ENCODE measurements at places on chromosomes 1 and 21.

DNA sequence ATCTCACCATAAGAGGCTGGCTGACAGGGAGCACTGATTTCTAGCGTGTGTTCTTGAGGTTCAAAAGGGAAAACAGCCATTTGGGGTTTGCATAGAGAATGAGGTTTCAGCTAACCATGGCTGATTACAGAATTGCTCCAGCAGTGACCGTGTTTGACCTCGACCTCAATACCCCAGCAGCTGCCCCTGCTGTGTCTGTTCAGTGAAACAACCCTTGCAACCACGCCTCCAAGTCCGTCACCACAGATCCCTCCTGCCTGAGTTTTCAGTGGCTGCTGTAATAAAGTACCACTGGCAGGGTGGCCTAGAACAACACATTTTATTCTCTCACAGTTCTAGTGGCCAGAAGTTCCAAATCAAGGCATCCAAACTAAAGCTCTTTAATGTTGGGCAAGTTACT, 147.7 kb downstream of the HUNK start:
- DNase-seq = no peak

DNA sequence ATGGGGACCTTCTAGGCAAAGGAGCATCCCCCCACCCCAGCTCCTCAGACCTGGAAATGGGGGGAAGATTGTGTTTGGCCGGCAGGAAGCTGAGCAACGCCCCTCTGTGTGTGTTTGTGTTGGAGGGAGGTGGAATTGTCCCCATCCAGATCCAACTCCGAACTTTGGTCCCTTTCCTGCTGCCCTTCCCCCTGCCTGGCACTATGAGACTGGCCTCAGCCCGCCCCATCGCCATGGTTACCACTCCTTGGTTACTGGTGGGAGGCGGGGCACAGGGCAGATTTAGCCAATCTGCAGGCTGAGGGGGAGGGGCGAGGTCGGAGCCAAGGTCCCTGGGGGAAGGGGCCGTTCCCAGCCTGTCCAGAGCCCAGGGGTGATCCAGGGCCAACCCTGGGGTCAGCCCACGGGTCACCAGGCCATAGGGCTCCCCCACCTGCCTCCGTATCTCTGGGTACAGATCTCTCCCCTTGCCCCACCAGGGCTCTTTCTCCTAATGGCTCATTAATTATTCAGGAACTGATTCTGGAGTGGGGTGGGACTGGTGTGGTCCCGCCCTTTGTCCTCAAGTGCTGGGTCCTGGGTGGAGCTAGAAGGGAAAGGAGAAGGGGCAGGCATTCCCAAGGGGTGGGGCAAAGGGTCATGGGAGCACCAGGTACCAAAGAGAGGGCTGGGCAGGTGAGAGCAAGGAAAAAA, 15.2 kb downstream of the PTPRF start:
- no peak for DNase-seq

- no peak for DNase-seq
These were observed 5.2 kb downstream of the PPFIA4 start for GRCh38 chr1:203031467-203031866.

- no peak for DNase-seq
These were observed 79.6 kb downstream of the PROX1 start for GRCh38 chr1:214067397-214067796.

DNA sequence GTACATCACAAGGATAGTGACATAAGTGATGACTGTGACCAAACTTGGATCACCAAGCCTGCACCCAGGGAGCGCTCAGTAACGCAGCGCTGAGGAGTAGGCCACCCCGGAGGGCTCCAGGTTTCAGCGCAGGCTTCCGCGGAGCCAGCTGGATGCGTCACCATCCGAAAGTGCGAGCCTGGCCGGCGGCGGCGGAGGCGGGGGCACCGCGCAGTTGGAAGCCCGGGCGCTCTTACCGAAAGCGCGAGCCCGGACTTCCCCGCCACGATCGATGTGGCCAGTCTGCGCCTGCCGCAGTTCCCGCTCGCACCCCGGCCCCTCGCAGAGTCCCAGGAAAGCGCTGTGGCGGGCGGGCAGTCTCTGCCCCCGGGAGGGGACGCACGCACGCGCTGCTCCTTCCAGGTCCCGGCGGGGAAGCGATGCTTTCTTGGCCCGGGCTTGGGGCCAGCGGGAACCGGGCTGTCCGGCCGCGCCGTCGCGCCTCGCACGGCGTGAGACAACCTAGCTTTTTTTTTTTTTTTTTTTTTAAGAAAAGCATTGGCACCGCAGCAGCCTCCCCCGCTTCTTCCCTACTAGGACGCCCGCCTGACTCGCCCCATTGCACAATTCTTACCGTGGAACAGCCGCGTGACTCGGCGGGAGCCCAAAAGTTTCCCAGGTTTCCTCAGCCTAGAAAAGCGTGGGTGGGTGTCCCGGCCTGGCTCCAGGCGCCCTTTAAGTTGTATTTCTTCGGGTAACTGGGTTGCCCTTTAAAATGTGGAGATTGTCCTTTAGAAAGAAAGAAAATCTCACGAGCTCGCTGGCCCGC, 36.4 kb upstream of the JAK1 start:
- DNase-seq = peak; percentile 71

DNA sequence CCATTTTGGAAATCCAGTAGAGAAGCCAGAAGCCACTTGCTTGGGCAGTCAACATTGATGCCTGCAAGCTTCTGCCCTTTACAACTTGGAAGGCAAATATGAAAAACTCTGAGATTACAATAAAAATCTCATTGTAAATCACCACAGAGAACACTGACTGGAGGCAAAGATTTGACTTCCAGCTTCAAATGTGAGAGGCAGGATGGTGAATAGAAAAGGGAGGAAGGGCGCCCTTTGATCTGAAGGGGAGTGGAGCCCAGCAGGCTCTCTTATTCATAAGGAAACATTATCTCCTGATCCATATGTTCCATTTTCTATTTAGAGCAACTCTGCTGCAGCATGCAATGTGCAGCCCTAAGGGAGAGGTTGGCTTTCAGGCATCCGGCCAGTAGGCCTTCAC, 348.3 kb downstream of the AJAP1 start:
- no peak for DNase-seq

- no peak for DNase-seq
These were observed 885 bp downstream of the OR2T10 start for GRCh38 chr1:248596615-248597014.

GRCh38 chr1:108211014-108211413, 10.9 kb upstream of the SLC25A24 start:
- no peak for DNase-seq

- no peak for DNase-seq
These were observed 24.9 kb downstream of the ZC3H11B start for GRCh38 chr1:219587801-219588561.

- no peak for DNase-seq
These were observed 117.6 kb upstream of the ZNF678 start for GRCh38 chr1:227445746-227446145.

- DNase-seq = no peak
These were observed 7.1 kb upstream of the CLEC20A start for GRCh38 chr1:178503849-178504248.

DNA sequence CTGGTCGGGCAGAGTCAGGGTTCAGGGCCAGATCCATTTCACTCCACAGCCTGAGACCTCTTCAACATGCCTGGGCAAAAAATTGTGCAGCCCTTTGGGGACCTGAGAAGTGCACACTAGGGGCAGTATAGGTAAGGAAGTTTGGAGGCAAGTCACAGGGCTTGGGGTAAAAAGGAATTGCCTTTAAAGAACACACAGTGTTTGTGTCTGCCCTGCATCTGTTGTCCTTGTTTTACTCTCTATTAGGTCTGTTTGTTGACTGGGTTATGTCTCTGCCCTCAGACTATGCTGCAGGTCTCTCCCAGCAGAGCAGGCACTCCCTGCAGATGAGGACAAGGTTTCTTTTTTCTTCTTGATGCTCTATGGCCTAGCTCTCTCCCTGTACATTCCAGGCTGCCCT, 22.0 kb downstream of the LDLRAD2 start:
- DNase-seq = no peak

- DNase-seq = no peak
These were observed 239.0 kb upstream of the PTBP2 start for GRCh38 chr1:96482616-96483015.

DNA sequence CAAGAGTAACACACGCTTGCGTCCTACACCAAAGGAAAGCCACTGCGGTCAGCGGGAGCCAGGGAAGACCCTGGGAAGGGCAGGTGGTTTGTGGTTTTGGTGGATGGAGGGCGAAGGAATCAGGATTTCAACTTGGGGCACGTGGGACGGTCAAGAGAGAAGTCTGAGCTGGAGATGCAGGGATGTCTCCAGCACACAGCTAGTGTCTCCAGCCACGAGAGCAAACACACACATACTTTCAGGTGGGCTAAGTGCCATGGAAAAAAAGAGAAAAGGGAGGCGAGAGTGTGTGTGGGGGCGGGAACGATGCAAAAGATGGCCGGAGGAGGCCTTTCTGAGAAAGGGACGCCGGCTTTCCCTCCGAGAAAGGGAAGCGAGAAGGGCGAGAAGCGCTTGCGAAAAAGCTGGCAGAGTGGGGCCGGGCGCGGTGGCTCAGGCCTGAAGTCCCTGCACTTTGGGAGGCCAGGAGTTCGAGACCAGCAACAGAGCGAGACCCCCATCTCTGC, 1.4 kb upstream of the SRRM1 start:
- DNase-seq = peak; percentile 38

- DNase-seq = no peak
These were observed 107.7 kb upstream of the ERRFI1 start for GRCh38 chr1:8133657-8134430.

DNA sequence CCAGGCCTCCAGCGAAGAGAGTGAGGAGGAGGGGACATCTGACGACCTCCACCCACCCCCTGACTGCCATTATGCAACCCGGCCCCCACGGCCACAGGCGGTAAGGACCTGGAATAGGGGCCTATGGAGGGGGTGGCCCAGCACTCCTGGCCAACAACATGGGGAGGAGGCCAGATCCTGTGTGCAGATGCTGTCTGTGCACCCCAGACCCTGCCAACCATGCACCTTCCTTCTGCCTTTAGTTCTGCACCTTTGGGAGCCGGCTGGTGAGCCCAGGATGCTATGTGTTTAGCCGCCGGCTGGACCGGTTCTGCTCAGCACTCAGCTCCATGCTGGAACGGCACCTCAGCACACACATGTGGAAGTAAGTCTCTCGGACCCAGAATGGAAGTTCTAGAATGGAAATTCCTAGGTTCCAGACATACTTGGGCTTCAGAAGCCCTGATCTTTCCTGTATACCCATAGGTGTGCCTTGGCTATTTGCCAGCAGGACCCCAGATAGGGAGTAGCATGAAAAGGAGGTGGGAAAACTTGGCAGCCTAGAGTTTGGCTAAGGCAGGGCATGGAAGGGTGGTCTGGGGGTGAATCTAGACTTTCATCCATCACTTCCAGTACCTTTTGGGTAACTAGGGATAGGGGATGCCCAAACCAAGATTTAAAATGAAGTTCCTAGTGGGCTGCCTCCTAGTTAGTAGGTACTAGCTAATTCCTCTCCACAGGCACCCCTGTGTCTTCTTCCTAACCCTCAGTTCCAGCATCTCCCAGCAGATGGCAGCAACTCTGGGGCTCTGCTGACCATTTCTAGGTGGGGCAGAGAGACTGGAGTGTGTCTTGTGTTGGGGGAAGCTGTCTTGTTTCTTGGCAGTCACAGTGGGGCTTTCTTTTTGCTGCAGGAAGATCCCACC, 3.6 kb upstream of the CYB561D1 start:
- DNase-seq = peak; percentile 74

All from GM13977 (cell line).